H1 (cell line): ENCODE measurements at places on chromosomes 5 and 9. TPM values are rescaled to one million over a fixed set of nuclear protein-coding genes. Genes with fewer than 3 reads are reported as not detected.

Gene CDX1
- total RNA-seq, result not detected in 2 replicates

- no peaks in the 10 kb centered on the region for H3K4me1 ChIP-seq
- DNase-seq, result no peak
- no peaks in the 10 kb centered on the region for H3K27me3 ChIP-seq
- no peak overlapping the region for H3K27ac ChIP-seq
- H3K36me3 ChIP-seq, result no peaks in the 10 kb centered on the region
- H3K4me3 ChIP-seq, result no peak overlapping the region
Measured at GRCh38 chr9:69857131-69857530, 36.5 kb downstream of the CFAP95 start.

DNA sequence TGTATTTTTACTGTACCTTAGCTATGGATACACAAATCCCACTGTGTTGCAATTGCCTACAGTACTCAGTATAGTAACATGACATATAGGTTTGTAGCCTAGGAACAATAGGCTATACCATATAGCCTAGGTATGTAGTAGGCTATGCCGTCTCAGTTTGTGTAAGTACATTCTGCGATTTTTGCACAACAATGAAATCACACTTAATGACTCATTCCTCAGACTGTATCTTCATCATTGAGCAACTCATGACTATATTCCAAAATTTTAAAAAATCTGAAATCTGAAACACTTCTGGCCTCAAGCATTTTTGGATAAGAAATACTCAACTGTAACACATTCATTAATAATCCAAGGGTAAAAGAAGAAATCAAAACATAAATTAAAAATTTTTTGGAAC is 666.8 kb upstream of the GRAMD2B start:
- H3K4me3 ChIP-seq, result no peak overlapping the region
- H3K27me3 ChIP-seq, result no peaks in the 10 kb centered on the region
- H3K4me1 ChIP-seq, result no peaks in the 10 kb centered on the region
- no peaks in the 10 kb centered on the region for H3K36me3 ChIP-seq

DNA sequence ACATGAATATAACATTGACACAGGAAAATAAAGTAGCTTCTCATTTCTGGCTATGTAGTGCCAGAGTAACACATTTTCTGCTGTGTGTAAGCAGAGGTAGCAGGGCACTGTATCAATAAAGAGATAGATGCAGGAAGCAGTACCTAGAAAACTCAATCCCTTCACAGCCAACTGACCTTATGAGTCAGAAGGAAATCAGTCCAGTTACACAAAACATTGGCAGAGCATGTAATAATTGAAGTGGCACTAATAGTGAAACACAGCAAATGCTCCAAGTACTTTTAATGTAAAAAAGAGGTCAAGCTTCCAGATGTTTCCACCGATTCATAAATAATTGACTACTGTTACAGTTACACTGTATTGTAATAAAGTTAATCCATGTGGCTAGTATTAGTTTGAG is 706.6 kb downstream of the EFNA5 start:
- no peaks in the 10 kb centered on the region for H3K4me1 ChIP-seq
- no peaks in the 10 kb centered on the region for H3K27me3 ChIP-seq

- H3K27ac ChIP-seq, result no peak overlapping the region
- H3K4me1 ChIP-seq, result no peaks in the 10 kb centered on the region
- no peaks in the 10 kb centered on the region; the same call in 1 of the 2 replicates for H3K27me3 ChIP-seq
- no peak for DNase-seq
Measured at GRCh38 chr9:34948451-34948850, 9.6 kb upstream of the PHF24 start.

- H3K36me3 ChIP-seq, result no peaks in the 10 kb centered on the region
- no peak overlapping the region for H3K27ac ChIP-seq
- no peaks in the 10 kb centered on the region; the same call in 1 of the 2 replicates for H3K27me3 ChIP-seq
- DNase-seq, result no peak
- H3K4me3 ChIP-seq, result no peak overlapping the region
Measured at GRCh38 chr5:138685193-138685745, 68.0 kb upstream of the CTNNA1 start.

DNA sequence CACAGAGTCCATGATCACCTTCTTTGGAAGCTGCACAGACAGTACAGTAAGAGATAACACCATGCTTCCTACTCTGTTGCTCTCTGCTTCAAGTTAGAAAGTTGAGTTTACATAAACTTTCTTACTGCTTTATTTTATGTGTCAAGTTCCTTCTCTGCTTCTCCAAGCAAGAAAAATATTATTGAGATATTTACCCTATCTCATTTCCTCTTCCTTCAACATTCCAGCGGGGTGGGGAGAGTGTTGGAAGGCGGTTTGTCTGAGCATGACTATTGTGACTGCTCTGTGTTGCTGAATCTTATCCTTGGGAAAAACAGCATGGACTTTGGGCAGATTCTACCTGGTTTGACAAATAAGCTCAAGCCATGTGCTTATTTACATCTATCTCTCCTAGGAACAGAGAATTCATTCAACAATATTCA is 66.9 kb upstream of the EPB41L4A start:
- no peak for DNase-seq
- H3K27ac ChIP-seq, result no peak overlapping the region
- no peaks in the 10 kb centered on the region for H3K4me1 ChIP-seq
- H3K4me3 ChIP-seq, result no peak overlapping the region
- H3K36me3 ChIP-seq, result no peaks in the 10 kb centered on the region
- H3K27me3 ChIP-seq, result no peaks in the 10 kb centered on the region

DNA sequence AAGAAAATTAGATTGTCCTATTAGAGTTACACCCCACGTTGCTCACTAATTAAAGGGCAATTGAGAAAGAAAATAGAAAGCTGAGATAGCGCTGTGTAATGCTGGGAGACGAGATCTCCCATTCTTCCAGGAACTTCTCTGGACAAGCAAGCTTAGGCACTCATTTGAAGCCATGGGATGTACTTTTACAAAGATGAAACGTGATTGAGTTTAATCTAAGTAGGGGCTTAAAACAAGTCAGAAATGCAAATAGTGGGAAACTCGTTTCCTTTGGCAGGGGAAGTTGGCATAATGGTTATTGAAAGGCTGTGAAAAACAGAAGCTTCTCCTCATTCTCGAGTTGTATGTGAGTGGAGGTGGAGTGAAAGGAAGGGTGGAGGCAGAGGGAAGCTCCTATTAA is 3.7 kb downstream of the PRDM6 start:
- H3K27me3 ChIP-seq, result peaks cover 84% of the 10 kb centered on the region
- peaks cover 17% of the 10 kb centered on the region for H3K4me1 ChIP-seq
- H3K36me3 ChIP-seq, result no peaks in the 10 kb centered on the region; the same call in 1 of the 2 replicates
